Activated T-cell treated with anti-CD3 and anti-CD28 coated beads, Interleukin-2, amount 50 U/mL, for 48 hours (primary cell): ENCODE measurements at places on chromosomes 7 and 10.

GRCh38 chr10:96701265-96701664 lies 19.0 kb downstream of the PIK3AP1 start:
- DNase-seq: no peak

- no peak for DNase-seq
These were observed 33.6 kb downstream of the TCERG1L start for GRCh38 chr10:131277969-131278368.

DNA sequence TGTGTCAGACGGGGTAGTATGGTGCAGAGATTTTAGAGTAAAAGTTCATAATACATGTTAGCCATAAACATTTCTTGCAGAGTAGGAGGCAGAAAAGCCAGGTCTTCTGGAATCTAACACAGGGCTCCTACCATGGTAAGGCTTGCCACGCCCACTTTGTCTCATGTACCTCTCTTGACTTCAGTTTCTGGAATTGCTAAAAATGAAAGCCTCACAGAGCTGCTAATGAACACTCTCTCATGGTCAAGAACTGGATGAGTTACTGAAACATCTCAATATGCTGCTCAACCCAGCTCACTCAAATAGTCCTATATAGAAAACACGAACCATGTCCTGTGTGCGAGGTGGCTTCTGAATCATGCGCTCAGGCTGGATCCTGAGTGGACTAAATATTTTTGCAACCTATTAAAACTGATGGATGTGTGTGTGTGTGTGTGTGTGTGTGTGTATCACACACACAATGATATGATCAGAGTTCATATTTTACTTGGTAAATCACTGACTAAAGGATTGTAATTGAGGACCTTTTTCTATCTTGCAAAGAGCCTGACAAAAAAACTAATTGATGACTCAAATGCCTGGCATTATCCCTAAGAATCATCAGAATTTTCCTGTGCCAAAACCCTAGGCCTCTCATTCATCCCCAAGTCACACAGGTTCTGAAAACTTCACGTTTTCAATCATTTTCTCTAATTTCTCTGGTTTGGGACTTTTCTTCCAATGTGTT lies 1306.6 kb downstream of the XPNPEP1 start:
- no peak for DNase-seq

- DNase-seq: no peak
These were observed 36.6 kb upstream of the PDLIM1 start for GRCh38 chr10:95327367-95327766.

- no peak for DNase-seq
These were observed 52.5 kb upstream of the FRMD4A start for GRCh38 chr10:14383266-14383665.

DNA sequence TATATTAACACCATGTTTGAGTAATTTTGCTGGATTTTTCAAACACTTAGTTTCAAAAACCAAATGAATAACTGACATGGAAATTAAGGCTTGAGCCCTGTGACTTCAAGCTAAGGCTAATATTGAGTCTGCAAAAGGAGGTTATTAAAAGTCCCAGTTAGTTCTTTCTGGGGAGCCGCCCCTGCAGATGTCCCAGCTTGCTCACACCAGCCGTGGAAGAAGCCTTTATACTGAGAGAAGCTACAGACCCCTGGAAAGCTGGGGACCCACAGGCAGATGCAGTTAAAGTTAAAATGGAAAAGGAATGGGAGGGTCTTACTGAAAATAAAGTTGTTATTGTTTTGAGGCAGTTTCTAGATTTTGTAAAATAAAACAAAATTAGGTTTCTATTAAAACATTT lies 18.5 kb upstream of the ZNF680 start:
- no peak for DNase-seq

DNA sequence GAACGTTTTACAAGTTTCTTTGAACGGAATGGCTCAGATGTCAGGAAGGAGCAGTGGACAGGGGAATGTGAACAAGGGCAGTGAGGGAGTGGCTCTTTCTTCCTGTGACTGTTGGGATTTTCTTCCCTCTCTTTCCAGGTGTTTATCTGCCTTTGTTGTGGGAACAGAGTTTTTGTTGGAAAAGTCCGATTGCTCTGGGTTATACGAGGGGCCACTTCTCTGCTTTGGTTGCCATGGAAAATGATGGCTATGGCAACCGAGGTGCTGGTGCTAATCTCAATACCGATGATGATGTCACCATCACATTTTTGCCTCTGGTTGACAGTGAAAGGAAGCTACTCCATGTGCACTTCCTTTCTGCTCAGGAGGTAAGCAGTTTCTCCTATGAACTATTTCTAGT lies 41.4 kb downstream of the ZRANB1 start:
- no peak for DNase-seq

DNA sequence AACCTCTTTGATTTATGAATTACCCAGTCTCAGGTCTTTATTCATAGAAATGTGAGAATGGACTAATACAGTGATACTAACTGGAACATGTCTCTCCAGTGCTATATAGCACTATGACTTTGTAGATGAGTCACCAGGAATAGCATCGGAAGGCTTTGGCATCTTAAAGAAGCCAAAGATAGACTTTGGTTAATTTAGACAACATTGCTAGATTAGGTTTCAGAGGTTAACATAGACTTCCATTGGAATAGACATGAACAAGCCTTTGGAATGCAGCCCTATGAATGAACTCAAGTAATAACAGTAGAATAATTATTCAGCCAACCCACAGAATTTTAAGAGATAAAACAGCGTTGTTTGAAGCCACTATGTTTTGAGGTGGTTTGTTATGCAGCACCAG lies 169.2 kb downstream of the HGF start:
- no peak for DNase-seq

- DNase-seq: no peak
These were observed 395.5 kb upstream of the POM121L12 start for GRCh38 chr7:52639981-52640380.

DNA sequence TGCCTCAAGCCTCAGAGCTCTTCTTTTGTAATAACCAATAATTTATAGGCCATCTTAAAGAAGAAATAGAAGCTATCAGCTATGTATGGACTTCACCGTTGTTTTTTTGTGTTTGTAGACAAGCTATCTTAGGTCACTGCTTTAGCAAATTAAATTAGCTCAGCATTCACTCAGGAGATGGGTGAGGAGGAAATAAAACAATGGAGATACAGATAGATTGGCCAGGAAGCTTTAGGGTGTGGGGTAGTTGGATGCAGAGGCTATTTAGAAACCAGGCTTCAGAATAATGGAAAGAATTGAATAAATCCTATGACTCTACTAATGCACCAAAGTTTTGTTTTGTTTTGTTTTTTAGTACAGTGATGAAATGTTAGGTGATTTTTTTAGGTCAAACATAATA lies 66.1 kb downstream of the MDFIC start:
- DNase-seq: no peak

DNA sequence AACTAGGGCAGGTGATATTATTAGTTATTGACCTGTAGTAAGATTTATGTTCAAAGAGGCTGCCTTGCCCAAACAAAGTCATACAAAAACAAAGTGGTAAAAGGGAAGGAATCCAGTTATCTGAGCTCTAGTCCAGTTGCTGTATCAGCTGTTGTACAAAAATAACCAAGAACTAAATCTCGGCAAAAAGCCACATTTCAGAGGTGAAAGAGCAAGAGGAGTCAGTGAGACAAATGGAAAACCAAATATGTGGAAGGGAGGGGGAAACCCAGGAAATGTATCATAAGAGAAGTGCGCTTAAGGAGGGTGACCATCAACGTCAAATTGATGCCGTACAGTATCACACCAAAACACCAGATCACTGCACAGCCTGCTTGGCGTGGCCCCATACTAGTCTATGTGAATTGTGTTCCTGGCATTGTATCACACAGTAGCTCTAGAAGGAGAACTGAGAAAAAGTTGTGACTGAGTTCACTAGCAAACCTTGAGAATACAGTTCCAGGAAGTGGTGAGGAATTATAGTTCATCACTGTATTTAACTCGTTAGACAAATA lies 6.4 kb downstream of the AGBL3 start:
- DNase-seq: peak; percentile 40

DNA sequence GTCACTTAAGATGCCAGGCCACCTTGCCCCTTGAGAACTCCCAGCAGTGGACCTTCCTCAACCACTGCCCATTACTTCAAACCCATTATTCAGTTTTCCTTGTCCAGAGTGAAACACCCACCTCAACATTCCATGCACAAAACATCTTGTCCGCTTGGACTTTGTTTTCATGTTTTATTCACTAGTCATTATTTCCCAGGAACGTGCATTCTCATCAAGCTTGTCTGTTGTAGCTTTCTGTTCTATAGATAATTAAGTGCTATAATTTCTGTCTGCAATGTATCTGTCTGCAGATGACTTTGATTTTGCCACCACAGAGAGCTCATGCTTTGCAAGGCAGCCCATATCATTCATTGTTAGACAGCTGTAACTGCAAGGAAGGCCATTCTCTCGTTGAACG lies 117.4 kb downstream of the RAB18 start:
- no peak for DNase-seq

GRCh38 chr7:157743781-157744525 lies 407.1 kb downstream of the DNAJB6 start:
- no peak for DNase-seq

GRCh38 chr10:132897516-132898381 lies 44.6 kb downstream of the CFAP46 start:
- no peak for DNase-seq

- no peak for DNase-seq
These were observed 189.2 kb upstream of the COL1A2 start for GRCh38 chr7:94205529-94205928.

DNA sequence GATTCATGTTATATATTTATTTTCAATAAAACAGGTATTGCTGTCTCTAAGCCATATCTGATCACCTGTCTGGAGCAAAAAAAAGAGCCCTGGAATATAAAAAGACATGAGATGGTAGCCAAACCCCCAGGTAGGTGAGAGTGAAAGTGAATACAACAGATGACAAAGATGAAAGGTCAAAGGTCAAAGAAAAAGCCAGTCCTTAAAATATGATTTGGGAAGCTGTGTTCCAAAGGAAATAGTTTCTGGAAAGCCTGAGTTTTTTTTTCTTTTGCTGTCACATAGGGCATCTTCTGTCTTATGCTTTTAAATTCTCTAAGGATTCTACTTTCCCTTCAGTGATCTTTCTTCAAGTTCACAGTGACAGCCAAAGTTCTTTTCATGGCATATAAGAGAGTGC lies 25.9 kb downstream of the ZNF107 start:
- no peak for DNase-seq

GRCh38 chr10:73910401-73910763 lies 550 bp upstream of the PLAU start:
- DNase-seq: no peak

DNA sequence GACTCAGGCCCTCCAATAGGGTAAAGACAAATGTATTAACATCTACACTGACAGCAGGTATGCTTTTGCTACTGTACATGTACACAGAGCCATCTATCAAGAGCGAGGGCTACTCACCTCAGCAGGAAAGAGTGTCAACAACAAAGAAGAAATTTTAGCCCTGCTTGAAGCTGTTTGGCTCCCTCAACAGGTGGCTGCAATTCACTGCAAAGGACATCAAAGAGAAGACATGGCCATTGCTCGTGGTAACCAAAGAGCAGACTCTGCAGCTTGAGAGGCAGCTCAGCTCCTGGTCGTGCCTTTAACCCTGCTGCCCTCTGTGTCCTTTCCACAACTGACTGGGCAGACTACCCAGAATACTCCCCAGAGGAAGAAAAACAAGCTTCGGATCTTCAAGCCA lies 5.1 kb downstream of the AKR1B15 start:
- DNase-seq: no peak

DNA sequence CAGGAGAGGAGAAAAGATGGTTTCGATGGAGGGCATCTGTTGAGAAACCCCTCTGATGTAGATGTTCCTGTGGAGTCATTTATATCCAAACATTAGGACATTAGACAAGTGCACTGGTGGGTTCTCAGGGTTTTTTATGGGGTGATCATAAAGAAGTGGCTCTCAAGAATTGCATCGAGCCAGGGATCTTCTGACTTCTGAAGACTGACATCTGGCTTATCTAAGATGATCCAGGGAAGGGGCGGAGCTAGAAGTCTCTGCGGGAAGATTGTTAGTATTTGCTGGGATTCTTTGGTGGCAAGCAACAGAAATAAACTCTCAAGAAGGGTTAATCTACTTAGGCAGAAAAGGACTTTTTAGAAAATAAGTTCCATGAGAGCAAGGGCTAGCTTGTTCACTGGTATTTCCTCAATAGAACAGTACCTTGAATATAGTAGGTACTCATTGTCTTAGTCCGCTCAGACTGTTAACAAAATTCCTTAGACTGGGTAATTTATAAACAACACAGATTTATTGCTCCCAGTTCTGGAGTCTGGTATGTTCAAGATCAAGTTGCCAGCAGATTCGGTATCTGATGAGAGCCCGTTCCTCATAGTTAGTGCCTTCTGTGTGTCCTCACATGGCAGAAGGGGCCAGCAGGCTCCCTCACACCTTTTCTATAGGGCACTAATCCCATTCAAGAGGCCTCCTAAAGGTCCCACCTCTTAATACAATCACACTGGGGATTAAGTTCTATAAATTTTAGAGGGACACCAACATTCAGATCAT lies 28.5 kb upstream of the SYPL1 start:
- DNase-seq: no peak

GRCh38 chr10:4670737-4671136 lies 155.3 kb upstream of the AKR1E2 start:
- no peak for DNase-seq

- no peak for DNase-seq
These were observed 130.7 kb upstream of the NOBOX start for GRCh38 chr7:144534196-144534595.

- DNase-seq: no peak
These were observed 52.2 kb downstream of the HIP1 start for GRCh38 chr7:75686551-75686950.

GRCh38 chr10:14904316-14904732 lies 25.7 kb downstream of the SUV39H2 start:
- DNase-seq: no peak

GRCh38 chr7:43240565-43240964 lies 128.1 kb downstream of the HECW1 start:
- no peak for DNase-seq

GRCh38 chr10:131003455-131003854 lies 308.1 kb downstream of the TCERG1L start:
- no peak for DNase-seq

- DNase-seq: no peak
These were observed 50.0 kb downstream of the AOC1 start for GRCh38 chr7:150902078-150903033.

- DNase-seq: peak; percentile 41
These were observed 340.2 kb upstream of the CELF2 start for GRCh38 chr10:10677479-10677878.

- no peak for DNase-seq
These were observed 86.9 kb downstream of the AOAH start for GRCh38 chr7:36637417-36637816.

GRCh38 chr7:6164491-6164890 lies 107.9 kb downstream of the CYTH3 start:
- DNase-seq: no peak

- no peak for DNase-seq
These were observed 27.4 kb downstream of the TAX1BP1 start for GRCh38 chr7:27767374-27767773.
